ENCODE measurements at places on chromosomes 4 and X. TPM values are rescaled to one million over a fixed set of nuclear protein-coding genes. Genes with fewer than 3 reads are reported as not detected.

Gene KLHL13
- 3.9 TPM for total RNA-seq

Gene LRIT3
- 0.15 TPM for total RNA-seq

Gene PF4V1
- total RNA-seq: not detected

Gene ZNF157
- not detected for total RNA-seq

Gene ASB9
- total RNA-seq: 10.6 TPM

Gene ADD1
- total RNA-seq: 265 TPM

Gene DUSP9
- not detected for total RNA-seq

Gene CT45A5
- not detected for total RNA-seq

Gene NLGN3
- total RNA-seq: 0.10 TPM

Gene OCIAD2
- 58.9 TPM for total RNA-seq

Gene NXF2B
- total RNA-seq: not detected

Gene TCEAL5
- not detected for total RNA-seq

Gene CXorf49
- total RNA-seq: not detected

Gene CLDN34
- total RNA-seq: 0.35 TPM

Gene DCAF12L2
- total RNA-seq: not detected

Gene SSX2B
- not detected for total RNA-seq

Gene SLC6A14
- not detected for total RNA-seq

Gene IL1RAPL1
- total RNA-seq: 1.2 TPM

Data from glomerular endothelial cell (primary cell).